H9 (cell line): ENCODE measurements at places on chromosomes 3 and 15. TPM values are rescaled to one million over a fixed set of nuclear protein-coding genes. Genes with fewer than 3 reads are reported as not detected.

DNA sequence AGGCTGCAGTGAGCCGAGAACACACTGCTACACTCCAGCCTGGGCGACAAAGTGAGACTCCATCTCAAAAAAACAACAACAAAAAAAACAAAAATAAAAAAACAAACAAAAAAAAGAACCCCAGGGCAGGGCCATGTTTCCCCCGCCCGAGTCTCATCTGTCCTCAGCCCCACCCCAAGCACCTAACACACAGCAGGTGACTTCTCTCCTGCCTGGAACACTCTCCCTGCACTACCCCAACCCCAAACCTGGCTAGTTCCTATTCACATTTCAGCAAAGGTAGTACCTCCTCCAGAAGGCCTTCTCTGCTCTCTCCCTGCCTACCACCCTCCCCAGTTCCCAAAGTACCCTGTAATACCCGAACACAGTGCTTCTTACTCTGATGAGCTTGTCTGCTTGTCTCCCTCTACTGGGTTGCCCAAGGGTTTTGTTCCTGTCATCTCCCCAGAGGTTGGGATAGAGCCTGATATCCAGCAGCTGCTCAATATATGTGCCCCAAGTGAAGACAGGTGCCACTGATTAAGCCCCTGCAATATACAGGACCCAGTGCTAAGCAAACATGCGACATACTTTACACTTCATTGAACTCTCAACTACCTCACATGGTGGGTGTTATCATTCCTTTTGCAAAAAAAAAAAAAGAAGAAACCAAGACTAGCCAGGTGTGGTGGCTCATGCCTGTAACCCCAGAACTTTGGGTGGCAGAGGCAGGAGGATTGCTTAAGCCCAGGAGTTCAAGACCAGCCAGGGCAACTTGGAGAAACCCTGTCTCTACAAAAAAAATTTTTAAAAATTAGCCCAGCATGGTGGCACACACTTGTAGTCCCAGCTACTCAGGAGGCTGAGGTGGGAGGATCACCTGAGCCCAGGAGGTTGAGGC is 103.6 kb downstream of the DAPK2 start:
- H3K27ac ChIP-seq: no peak overlapping the region
- no peaks in the 10 kb centered on the region for H3K4me1 ChIP-seq
- no peaks in the 10 kb centered on the region for H3K36me3 ChIP-seq
- H3K27me3 ChIP-seq: no peaks in the 10 kb centered on the region
- peak; percentile 20 for DNase-seq

Gene ADAMTS7
- 23.1 and 25.0 TPM in 2 replicates for total RNA-seq

Gene CCK
- total RNA-seq: 0.37 and 0.42 TPM in 2 replicates

Gene GPR27
- 15.5 and 17.7 TPM in 2 replicates for total RNA-seq

DNA sequence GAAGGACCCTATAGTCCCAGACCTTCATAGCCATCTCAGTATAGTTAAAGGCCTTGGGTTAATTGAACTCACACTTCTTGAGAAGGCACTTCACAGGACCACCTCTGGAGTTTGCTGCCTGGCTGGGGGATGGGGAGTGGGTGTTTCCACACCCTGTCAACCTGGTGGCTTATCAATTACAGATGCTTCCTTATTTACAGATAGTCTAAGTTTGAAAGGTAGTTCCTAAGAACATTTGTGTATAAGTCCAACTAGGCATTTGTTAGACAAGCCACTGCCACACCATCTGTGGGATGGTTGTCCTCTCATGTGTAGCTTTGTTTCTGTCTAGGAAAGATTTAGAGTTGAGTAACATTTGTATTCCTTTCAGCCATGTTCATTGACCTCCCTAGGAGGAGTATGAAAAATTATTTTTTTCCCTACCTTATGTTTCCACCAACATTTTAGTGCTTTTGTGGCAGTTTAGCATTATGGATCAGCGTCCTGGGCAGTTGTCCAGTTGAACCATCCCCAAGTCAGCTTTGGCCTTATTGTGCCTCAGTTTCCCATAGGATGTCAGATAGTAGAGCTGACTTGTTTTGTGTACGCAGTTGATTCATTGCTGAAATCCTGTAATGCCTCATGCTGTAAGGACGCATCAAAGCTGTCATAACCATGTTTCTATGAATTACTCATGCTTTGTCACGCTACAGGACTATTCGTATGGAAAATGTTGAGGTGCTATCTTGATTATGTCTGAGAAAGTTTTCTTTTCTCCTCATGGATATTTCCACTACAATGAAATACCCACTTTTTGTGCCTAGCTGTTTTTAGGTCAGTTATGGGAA is 21.2 kb upstream of the SIAH2 start:
- no peak overlapping the region for H3K4me3 ChIP-seq
- H3K27ac ChIP-seq: no peak overlapping the region
- no peak for DNase-seq
- no peaks in the 10 kb centered on the region for H3K36me3 ChIP-seq
- H3K4me1 ChIP-seq: no peaks in the 10 kb centered on the region
- H3K27me3 ChIP-seq: no peaks in the 10 kb centered on the region
